ENCODE measurements at places on chromosomes 4 and X.
A peak's percentile ranks its signal among the peaks of the same experiment; 100 is the strongest.

DNA sequence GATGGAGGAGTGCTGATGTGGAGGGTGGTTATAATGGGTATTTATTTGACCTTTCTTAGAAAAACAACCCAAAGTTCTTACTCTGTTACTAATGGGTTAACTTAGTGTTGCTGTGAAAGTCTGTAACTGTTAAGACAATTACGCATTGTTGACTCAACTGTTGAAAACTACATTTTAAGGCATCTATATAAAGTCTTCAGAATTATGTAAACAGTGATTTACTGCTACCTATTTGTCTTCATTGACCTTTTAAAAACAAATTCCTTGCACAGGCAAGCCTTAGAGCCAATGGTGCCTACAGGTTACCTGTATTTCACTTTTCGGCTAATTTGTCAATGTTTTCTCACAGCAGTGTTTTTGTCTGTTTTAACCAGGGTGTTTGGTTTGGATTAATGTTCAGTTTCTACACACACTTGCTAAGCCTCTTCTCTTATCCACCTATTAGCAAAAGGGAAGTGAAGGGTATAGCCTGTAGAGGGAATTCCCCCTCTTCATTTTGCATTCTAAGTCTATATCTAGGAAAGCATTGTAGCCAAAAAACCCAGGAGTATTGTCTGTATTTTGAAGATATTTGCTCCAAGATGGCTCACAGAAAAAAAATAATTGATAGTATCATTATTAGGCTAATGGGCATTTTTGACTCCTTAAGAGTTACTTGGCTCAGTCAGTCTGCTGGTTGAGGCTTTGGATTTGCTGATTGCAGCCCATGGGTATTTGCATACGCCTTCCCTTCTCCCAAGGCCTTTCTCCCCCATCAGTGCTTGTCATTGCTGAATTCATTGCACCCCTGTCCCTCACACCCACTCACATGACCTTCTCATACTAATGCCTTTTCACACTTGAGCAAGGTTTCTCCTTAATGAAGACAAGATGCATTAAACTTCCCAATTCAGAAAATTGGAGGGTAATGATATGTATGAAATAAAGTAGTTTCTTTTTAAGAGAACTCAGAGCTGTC is 30.5 kb downstream of the AFF1 start:
- DNase-seq: no peak

GRCh38 chr4:109462802-109463201 is 29.2 kb downstream of the SEC24B start:
- no peak for DNase-seq

GRCh38 chrX:85012098-85012497 is 8.4 kb downstream of the APOOL start:
- DNase-seq: no peak

GRCh38 chr4:3375688-3376087 is 66.1 kb upstream of the HGFAC start:
- no peak for DNase-seq

GRCh38 chr4:62450740-62451139 is 1250.6 kb downstream of the ADGRL3 start:
- no peak for DNase-seq

- DNase-seq: no peak
Measured at GRCh38 chrX:107226757-107227156, 20.3 kb downstream of the DNAAF6 start.

DNA sequence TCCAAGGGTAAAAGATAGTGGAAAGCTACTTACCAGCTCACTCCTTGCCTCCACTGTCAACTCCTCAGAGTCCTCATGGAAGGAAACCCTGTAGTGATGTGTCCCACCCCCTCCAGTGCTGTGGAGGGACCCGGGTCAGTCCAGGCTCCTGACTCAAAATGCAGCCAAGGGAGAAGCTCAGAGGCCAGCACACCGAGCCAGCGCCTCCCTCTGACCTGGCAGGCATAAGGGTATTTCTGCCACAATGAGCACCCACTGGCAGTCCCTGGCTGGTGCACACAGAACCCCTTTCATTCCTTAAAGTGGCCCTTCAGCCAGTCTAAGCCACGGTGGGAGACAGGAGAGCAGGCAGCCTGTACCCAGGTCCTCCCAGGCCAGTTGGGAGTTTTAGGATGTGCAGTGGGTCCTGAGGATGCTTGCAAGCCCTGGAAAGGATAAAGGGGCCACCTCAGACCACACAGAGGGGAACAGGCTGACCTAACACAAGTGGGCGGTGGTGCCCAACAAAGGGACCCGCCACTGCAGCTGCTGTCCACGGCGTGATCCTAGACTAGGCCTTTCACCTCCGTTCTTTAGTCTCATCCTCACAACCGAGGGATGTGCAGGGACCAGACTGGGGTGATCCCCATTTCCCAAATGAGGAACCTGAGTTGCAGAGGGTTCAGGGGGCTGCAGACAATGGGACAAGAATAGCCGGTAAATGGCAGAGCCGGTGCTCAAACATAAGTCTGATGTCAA is 5.7 kb downstream of the JAKMIP1 start:
- no peak for DNase-seq

DNA sequence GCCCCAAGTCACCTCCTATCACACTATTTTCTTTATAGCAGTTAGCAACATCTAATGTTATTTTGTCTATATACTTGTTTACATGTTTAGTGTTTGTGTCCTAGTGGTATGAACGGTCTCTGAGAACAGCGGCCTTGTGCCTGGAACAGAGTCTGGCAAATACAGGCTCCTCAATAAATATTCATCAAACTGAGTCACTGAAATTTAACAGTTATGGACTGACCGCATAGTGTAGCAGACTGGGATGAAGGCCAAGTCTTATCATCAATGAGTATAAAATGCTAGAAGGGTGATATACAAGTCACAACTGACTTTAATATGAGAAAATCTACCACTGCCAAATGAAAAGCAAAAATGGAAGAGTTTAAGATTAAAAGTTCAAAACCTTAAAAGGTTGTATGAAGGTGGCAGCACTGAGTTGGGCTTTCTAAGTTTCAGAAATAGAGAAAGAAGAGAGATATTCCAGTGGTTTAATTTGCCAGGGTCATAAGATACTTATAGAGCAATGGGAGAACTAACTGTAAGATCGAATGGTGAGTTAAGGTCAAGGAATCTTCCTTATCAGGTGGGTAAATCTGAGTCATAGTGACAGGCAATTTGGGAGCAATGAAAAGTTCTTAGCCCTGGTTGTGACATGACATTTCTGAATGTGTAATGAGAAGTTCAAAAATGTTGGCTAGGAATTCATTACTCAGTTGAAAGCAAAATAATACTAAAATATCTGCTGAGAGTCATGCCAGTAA is 34.9 kb downstream of the ELOVL6 start:
- DNase-seq: no peak

GRCh38 chr4:176270669-176271068 is 1.6 kb upstream of the ASB5 start:
- DNase-seq: no peak

DNA sequence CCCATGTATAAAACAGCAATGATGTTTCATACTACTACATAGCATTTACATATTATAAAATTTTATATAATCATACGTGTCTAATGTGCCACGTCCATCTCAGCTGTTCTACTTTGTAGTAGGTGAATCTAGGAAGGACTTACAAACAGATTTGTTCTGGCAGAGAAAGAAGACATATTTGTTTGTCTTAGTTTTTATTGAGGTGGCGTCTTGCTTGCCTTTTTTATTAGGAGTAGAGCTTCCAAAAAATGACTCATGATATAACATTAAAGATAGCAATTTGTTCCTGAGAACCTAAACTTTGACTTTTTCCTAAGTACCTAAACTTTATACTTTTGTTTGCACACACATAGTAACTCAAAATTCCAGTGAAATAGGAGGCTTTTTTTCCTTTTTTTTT is 64.6 kb downstream of the CLDN22 start:
- DNase-seq: no peak

DNA sequence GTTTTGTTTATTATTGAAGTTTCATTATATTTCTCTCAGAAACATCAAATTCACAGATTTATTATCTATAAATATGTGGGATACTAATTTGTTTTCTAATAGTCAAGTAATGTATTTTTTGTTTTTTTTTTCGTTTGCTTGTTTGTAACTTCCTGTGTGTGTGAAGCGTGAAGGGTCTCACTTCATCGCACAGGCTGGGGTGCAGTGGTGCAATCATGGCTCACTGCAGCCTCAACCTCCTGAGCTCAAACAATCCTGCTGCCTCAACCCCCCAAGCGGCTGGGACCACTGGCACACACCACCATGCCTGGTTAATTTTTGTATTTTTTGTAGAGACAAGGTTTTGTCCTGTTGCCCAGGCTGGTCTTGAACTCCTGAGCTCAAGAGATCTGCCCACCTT is 55.1 kb downstream of the SH3RF1 start:
- DNase-seq: no peak

- DNase-seq: no peak
Measured at GRCh38 chr4:185011408-185011807, 6.9 kb upstream of the HELT start.

DNA sequence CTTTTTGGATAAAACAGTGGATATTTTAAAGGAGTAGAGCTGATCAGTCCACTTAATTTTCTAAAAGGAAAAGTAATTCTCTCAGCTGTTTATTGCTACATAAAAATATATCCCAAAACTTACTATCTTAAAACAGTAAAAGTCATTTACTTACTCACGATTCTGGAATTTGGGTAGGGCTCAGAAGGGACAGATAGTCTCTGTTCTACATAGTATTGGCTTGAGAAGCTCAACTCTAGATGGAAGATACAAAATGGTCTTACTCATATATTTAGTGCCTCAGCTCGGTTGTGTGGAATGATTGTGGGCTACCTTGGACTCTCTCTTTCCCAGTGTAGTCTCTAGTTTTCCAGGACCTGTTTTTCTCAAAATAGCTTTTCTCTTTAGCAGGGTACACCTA is 691.5 kb upstream of the POU3F4 start:
- no peak for DNase-seq

- no peak for DNase-seq
Measured at GRCh38 chr4:8577046-8577445, 3.1 kb upstream of the GPR78 start.

DNA sequence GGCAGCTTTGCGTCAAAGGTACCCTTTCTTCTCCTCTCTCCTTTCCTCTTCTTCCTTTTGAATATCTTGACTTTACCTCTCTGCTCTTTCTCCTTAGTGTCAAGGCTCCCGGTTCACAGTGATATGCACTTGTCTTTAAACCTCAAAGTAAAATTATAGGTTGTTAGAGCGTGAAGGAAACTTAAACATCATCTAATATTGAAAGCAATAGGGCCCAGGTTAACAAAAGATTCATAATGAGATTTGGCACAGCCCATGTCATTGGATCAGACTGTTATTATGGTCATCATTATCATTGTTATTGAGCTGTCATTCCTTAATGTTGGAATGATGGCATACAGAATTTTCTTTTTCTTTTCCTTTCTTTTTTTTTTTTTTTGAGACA is 32.5 kb downstream of the FTHL17 start:
- no peak for DNase-seq

DNA sequence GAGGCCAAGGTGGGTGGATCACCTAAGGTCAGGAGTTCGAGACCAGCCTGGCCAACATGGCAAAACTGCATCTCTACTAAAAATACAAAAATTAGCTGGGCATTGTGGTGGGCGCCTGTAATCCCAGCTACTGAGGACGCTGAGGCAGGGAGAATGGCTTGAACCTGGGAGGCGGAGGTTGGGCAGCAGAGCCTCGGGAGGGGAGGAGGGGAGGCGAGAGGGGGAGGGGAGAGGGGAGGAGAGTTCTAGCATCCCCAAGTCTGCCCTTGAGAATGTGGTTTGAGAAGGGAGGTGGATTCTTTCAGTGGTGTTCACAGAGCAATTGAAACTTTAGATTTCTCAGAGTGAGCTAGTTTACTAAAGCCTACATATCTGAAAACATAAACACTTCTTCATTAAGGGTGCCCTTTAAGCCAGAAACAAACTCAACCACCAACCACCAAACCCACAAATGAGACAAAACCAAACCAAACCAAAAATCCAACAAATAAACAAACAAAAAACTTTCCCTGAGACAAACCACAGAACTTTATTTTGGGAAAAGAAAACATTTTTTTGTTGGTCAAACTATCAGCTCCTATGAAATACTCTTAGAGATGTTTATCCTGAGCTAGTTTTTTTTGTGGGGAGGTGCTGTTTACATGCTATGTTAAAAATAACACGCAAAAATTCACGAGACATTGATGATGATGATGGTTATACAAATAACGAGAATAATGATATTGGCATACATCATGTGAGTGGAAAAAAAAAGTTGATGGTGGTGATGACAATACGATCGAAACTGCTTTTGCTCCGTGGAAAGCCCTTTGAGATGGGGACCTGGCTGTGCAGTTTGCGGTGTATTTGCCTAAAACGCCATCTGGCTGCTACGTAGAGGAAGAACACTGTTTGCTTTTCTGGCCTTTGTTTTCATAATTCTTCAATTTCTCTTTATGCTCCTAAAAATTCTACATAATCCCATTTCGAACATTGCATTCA is 98.2 kb upstream of the PRKX start:
- peak; percentile 8 for DNase-seq

DNA sequence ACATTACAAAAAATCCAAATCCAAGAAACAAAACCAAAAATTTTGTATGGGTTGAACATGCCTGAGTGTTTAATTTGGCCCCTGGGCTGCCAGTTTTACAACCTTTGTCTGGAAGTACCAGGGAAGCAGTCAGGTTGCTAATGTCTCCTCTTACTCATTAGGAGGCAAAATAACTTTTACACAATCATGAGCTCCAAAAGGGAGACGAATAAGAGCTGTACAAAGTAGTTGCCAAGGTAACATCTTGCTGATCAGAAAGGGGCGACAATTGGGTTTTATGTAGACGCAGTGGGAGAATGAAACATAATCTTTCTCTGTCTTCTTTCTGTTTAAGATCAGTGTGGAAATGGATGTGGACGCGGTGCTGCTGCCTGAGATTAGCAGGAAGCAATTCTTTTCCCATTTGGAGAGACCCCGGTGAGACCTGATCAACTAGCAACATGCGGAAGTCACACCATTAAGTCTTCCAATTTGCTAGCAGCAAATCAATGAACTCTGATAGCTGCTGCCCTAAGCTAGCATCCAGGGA is 90.7 kb upstream of the IGFBP7 start:
- no peak for DNase-seq

- DNase-seq: no peak
Measured at GRCh38 chrX:72358313-72358712, 52.6 kb upstream of the CITED1 start.

- no peak for DNase-seq
Measured at GRCh38 chr4:148653681-148654080, 211.5 kb upstream of the NR3C2 start.

DNA sequence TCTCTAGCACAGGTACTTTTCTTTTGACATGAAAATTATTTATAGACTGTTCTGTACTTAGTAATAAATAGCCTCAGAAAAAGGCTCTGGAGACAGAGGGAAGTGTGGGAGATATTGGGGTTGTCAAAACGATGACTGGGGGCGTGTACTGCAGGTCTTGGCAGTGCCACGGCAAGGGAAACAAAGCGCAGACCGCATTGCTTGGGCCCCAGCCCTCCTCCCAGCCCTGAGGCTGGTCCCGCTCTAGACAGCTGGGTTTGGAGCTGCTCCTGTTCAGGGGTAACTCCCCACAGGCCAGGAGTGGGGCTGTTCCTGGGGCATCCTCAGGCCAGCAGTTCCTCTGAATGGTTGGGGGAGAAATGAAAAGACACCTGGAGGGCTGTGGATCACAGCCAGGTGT is 131.7 kb downstream of the RASL11B start:
- no peak for DNase-seq

GRCh38 chr4:81152839-81153713 is 61.9 kb downstream of the PRKG2 start:
- DNase-seq: no peak

All from CD4-positive, alpha-beta T cell (primary cell).